ENCODE measurements at places on chromosomes 4 and X. TPM values are rescaled to one million over a fixed set of nuclear protein-coding genes. Genes with fewer than 3 reads are reported as not detected.

CHRDL1 gene
- 25.9 TPM for total RNA-seq

- DNase-seq = no peak
Observed at GRCh38 chrX:23194885-23195554, 139.6 kb upstream of the PTCHD1 start.

- no peak for DNase-seq
Observed at GRCh38 chr4:10371869-10372471, 85.3 kb downstream of the ZNF518B start.

DNA sequence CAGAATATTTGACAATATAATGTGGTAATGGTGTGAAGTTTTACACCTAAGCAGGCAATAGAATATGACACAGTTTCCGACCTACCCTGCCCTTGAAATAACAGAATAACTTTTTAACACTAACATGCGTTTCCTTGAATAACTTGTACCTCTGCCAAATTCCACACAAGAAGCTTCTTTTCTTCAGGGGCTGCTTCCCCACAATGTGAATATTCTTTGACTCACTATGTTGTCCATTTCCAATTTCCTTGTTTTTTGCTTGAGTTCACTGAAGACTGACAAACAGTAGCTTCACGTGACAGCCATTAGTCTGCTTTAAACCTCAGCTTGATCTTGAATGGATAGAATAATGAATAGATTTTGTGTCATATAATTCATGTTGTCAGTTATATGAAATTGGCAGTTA, 14.3 kb downstream of the SHROOM3 start:
- DNase-seq = no peak

DNA sequence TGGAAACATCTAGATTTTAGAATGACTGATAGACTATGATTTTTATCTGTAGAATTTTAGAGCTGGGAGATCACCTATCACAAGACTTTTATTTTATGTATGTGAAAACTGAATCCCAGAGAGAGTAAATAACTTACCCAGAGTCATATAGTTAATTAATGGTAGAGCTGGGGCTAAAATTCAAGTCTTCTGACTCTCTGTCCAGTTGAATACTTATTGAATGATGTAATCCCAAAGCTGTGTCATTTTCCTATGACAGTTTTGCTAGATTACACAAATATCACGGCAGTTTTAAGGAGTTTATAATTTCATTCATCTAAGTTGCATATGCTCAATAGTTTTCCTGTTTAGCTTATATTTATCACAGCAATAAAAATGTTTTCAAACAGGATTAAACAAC, 6.7 kb downstream of the NRK start:
- DNase-seq = no peak

GRCh38 chr4:59484944-59485343, 1715.2 kb upstream of the ADGRL3 start:
- DNase-seq = no peak
